ENCODE measurements at places on chromosomes 7 and 10.

- H3K27ac ChIP-seq, result no peak overlapping the region
- no peaks in the 10 kb centered on the region for H3K36me3 ChIP-seq
- H3K27me3 ChIP-seq, result peaks cover 10% of the 10 kb centered on the region
- no peaks in the 10 kb centered on the region for H3K4me1 ChIP-seq
These were observed 13.1 kb upstream of the GOT1 start for GRCh38 chr10:99443500-99443899.

DNA sequence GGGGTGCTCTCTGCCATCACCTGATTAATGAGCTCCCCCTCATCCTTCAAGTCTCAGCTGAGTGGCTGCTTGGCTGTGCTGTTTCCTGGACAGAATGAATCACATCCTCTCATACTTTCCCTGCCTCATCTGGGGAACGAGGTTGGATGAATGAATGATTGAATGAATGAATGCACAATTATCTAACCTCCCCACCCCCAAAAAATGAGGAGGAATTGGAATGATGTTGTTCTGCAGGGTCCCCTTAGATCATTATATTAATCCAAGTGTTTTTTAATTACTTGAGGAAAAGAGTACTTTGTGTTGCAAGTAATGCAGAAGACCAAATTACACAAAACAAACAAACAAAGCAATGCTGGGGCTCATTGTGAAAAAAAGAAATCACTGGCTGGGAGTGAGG lies 240.2 kb downstream of the BUB3 start:
- no peaks in the 10 kb centered on the region for H3K36me3 ChIP-seq
- no peak overlapping the region for H3K27ac ChIP-seq
- H3K4me1 ChIP-seq, result no peaks in the 10 kb centered on the region

DNA sequence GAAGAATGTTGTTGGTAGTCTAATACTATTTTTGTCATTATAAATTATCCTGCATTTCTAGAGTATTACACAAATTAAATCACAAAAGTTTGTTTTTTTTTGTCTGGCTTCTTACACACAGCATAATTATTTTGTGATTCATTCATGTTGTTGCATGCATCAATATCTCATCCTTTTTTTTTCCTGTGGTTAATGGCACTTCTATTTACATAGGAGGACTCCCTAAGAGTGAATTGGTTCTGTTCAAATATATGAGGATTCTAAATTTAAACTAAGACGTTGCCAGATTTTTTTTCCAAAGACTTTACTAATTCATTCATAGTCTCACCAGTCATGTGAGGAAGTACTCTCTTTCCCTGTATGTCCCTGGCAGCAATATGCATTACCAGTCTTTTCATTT lies 303.3 kb downstream of the GPR37 start:
- H3K4me1 ChIP-seq, result no peaks in the 10 kb centered on the region
- H3K36me3 ChIP-seq, result no peaks in the 10 kb centered on the region
- no peak overlapping the region for H3K27ac ChIP-seq
- no peak for DNase-seq
- no peaks in the 10 kb centered on the region for H3K27me3 ChIP-seq

GRCh38 chr7:24769851-24770250 lies 12.6 kb upstream of the GSDME start:
- H3K4me1 ChIP-seq, result peaks cover 34% of the 10 kb centered on the region
- H3K36me3 ChIP-seq, result peaks cover 8% of the 10 kb centered on the region
- no peak for DNase-seq
- no peak overlapping the region for H3K4me3 ChIP-seq
- no peak overlapping the region for H3K27ac ChIP-seq

DNA sequence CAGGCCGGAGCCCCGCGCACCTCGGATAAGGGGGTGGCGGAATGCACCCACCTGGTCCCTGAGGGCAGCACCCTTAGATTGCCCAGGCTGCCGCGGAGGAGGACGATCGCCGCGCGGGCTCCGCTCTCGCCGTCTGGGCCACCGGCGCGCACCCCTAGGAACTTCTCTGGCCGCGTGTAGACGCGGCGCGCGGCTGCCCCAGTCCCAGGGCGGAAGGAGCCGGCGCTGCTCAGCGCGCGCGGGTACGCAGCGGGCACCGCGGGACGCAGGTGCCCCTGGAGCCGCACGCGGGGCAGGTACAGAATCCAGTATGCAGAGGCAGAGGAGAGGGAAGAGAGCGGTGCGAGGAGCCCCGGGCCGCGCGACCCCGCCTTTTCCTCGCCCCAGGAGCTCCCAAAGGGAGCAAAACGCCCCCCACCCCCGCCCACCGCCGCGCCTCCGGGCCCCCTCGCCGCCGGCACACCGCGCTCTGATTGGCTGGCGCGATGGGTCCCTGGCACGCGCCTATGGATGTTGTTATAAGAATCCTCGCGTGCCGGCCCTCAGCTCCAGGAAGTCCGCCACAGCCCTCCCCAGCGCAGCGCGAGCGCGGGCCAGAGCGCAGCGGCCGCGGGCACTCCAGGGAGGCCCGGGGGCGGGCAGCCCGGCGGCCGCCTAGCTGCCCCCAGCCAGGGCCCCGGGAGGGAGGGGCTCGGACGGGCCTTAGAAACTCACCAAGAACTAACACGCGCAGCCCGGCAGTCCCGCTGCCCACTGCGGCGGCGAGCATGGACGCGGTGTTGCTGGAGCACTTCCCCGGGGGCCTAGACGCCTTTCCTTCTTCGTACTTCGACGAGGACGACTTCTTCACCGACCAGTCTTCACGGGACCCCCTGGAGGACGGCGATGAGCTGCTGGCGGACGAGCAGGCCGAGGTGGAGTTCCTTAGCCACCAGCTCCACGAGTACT lies at the start of gene PTF1A:
PTF1A (plus strand) TSS at position 549 of the 948 bp plus-strand sequence; CDS start at position 768, 219 bp downstream.
- H3K27ac ChIP-seq, result peak within 1 kb of the TSS; percentile 50
- peaks cover 72% of the 10 kb centered on the region for H3K27me3 ChIP-seq
- peaks cover 2% of the 10 kb centered on the region for H3K4me1 ChIP-seq
- no peak within 1 kb of the TSS for H3K4me3 ChIP-seq

GRCh38 chr10:525565-526315 lies 163.7 kb downstream of the DIP2C start:
- no peak overlapping the region for H3K27ac ChIP-seq
- DNase-seq, result no peak
- no peaks in the 10 kb centered on the region for H3K36me3 ChIP-seq
- H3K27me3 ChIP-seq, result peaks cover 4% of the 10 kb centered on the region
- no peaks in the 10 kb centered on the region for H3K4me1 ChIP-seq

- no peak for DNase-seq
- H3K36me3 ChIP-seq, result peaks cover 5% of the 10 kb centered on the region
- no peak overlapping the region for H3K4me3 ChIP-seq
- H3K27ac ChIP-seq, result no peak overlapping the region
- peaks cover 10% of the 10 kb centered on the region for H3K4me1 ChIP-seq
These were observed 92.6 kb downstream of the RGS10 start for GRCh38 chr10:119449760-119450461.

DNA sequence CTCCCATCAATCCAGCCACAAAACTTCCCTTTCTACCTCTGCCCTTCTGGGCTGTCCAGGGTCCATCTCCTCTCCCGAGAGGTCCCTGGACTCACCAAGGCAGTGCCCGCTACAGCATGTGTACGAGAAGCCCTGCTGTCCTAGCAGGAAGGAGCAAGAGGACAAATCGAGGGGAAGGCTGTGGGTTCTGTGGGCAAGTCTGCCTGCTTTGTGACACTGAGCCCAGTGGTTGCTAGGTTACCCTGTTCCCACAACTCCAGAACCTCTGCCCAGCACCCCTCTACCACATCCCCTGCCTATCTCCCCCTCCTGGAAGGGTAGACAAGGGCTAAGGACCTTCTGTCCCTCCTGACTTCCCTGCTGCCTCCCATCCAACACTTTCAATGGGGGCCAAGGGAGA lies at the start of gene TBATA:
TBATA (minus strand) TSS at position 188 of the 400 bp plus-strand sequence. CDS start 1,998 bp downstream, outside the sequence.
- peak; percentile 14 for DNase-seq
- no peaks in the 10 kb centered on the region for H3K36me3 ChIP-seq
- H3K27ac ChIP-seq, result no peak within 1 kb of the TSS
- peaks cover 15% of the 10 kb centered on the region for H3K4me1 ChIP-seq
- H3K4me3 ChIP-seq, result no peak within 1 kb of the TSS

DNA sequence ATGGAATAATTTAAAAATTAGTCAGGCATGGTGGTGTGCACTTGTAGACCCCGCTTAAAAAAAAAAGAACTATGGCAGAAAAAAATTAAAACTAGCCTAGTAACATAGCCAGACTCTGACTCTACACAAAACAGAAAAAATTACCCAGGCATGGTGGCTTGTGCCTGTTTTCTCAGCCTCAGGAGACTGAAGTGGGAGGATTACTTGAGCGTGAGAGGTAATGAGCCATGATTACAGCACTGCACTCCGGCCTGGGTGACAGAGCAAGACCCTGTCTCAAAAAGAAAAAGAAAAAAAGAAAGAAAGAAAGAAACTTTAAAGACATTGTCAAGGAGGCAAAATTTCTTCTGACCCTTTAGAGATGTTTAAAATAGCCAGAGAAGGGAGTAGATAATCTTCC lies 109.0 kb upstream of the TMEM106B start:
- H3K27me3 ChIP-seq, result peaks cover 8% of the 10 kb centered on the region
- no peak overlapping the region for H3K27ac ChIP-seq
- H3K4me1 ChIP-seq, result no peaks in the 10 kb centered on the region
- H3K36me3 ChIP-seq, result no peaks in the 10 kb centered on the region

- no peak overlapping the region for H3K27ac ChIP-seq
- no peaks in the 10 kb centered on the region for H3K4me1 ChIP-seq
- no peaks in the 10 kb centered on the region for H3K27me3 ChIP-seq
- DNase-seq, result no peak
These were observed 55.9 kb upstream of the AHR start for GRCh38 chr7:17242504-17242903.

GRCh38 chr10:105725007-105725406 lies 1083.9 kb downstream of the SORCS3 start:
- no peaks in the 10 kb centered on the region for H3K4me1 ChIP-seq
- no peak overlapping the region for H3K4me3 ChIP-seq
- H3K27me3 ChIP-seq, result no peaks in the 10 kb centered on the region
- H3K27ac ChIP-seq, result no peak overlapping the region
- H3K36me3 ChIP-seq, result no peaks in the 10 kb centered on the region
- DNase-seq, result no peak

DNA sequence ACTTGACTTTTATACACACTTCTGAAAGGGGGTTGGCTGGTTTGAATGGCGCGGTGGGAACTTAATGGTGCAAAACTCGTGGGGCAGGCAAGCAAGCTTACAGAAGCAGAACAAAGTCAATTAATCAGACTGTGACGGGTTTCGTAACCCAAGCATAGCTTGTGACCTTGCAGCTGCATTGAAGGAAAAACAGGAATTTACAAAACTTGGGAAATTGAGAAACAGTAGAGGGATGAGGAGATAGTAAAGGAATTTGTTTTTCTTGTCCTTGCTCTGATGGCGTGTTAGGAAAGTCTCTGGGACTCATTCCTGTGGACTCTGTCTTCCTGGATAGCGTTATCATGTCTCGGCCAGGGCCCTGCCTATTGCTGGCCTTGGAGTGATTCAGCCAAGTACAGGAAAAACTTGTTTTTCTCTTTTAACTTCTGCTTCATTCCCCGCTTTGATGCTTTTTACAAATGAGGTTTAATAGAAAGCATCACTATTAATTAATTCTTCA lies 220.0 kb upstream of the KCND2 start:
- no peak overlapping the region for H3K4me3 ChIP-seq
- H3K27me3 ChIP-seq, result no peaks in the 10 kb centered on the region
- no peaks in the 10 kb centered on the region for H3K4me1 ChIP-seq
- H3K36me3 ChIP-seq, result no peaks in the 10 kb centered on the region
- DNase-seq, result no peak
- H3K27ac ChIP-seq, result no peak overlapping the region

GRCh38 chr7:139725077-139725476 lies 52.7 kb downstream of the HIPK2 start:
- peaks cover 41% of the 10 kb centered on the region for H3K4me1 ChIP-seq
- DNase-seq, result no peak
- peaks cover 6% of the 10 kb centered on the region for H3K36me3 ChIP-seq
- H3K27me3 ChIP-seq, result no peaks in the 10 kb centered on the region

GRCh38 chr7:44136731-44137130 lies 4.4 kb downstream of the MYL7 start:
- H3K4me1 ChIP-seq, result no peaks in the 10 kb centered on the region
- H3K4me3 ChIP-seq, result no peak overlapping the region
- no peaks in the 10 kb centered on the region for H3K27me3 ChIP-seq
- no peaks in the 10 kb centered on the region for H3K36me3 ChIP-seq
- no peak overlapping the region for H3K27ac ChIP-seq
- DNase-seq, result no peak

DNA sequence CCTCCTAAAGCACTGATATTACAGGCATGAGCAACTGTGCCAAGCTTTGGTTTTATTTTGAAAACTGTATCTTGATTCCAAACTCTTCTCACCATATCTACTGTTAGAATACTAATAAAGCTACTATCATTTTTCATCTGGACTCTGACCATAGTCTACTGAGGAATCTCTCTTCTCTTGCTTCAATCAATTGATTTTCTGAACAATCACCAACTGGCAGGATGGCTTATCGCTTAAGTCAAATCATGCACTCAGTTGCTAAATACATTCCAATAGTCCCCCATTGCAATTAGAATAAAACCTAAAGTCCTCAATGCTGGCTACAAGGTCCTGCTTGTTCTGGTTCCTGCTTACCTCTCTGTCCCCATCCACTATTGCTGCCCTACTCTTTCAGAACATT lies 2.3 kb upstream of the APBB1IP start:
- H3K4me3 ChIP-seq, result no peak overlapping the region
- H3K27ac ChIP-seq, result peak overlapping the region; percentile 15
- H3K27me3 ChIP-seq, result no peaks in the 10 kb centered on the region
- DNase-seq, result no peak

GRCh38 chr10:109956454-109957091 lies 33.3 kb upstream of the XPNPEP1 start:
- H3K27ac ChIP-seq, result no peak overlapping the region
- peaks cover 5% of the 10 kb centered on the region for H3K27me3 ChIP-seq
- H3K4me1 ChIP-seq, result peaks cover 5% of the 10 kb centered on the region
- H3K4me3 ChIP-seq, result no peak overlapping the region
- peak; percentile 17 for DNase-seq
- H3K36me3 ChIP-seq, result no peaks in the 10 kb centered on the region

DNA sequence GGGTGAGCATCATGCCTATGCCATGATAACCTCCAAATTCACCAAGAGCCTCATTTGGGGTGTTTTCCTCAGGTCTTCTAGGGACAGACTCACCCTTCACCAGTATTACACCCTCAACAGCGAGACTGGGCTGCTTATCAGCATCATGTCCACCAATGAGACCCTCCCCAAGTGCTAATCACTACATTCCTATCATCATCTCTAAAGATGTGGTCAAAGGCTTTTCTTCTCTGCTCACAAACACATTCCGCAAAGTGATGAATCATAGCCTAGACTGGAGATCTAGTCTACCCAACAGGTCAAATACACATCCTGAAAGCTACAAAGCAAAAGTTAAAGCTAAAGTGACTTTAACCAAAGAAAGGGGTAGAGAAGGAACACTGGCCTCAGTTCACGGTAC lies 75.3 kb upstream of the C7orf33 start:
- H3K4me3 ChIP-seq, result no peak overlapping the region
- no peaks in the 10 kb centered on the region for H3K36me3 ChIP-seq
- H3K27me3 ChIP-seq, result peaks cover 13% of the 10 kb centered on the region
- no peaks in the 10 kb centered on the region for H3K4me1 ChIP-seq
- DNase-seq, result no peak

DNA sequence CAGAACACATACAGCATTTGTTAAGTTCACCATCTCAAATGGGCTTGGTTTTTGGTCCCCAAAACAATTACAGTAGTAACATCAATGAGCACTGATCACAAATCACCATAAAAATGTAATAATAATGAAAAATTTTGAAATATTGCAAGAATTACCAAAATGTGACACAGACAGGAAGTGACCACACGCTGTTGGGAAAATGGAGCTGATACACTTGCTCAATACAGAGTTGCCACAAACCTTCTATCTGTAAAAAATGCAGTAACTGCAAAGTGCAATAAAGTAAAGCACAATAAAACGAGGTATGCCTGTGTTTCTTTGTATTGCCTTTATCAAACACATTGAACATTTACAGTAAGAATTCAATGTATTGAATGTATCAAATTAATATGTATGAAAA lies 262.7 kb downstream of the CTNNA3 start:
- H3K27me3 ChIP-seq, result no peaks in the 10 kb centered on the region
- H3K27ac ChIP-seq, result no peak overlapping the region
- H3K4me3 ChIP-seq, result no peak overlapping the region
- H3K36me3 ChIP-seq, result no peaks in the 10 kb centered on the region
- no peak for DNase-seq

Measured in activated CD4-positive, alpha-beta T cell treated with anti-CD3 and anti-CD28 coated beads, Interleukin-2, amount 10 ng/mL, durations not matched to agents 7 days and 5 days (primary cell).